ENCODE measurements at places on chromosomes 2 and 18.

DNA sequence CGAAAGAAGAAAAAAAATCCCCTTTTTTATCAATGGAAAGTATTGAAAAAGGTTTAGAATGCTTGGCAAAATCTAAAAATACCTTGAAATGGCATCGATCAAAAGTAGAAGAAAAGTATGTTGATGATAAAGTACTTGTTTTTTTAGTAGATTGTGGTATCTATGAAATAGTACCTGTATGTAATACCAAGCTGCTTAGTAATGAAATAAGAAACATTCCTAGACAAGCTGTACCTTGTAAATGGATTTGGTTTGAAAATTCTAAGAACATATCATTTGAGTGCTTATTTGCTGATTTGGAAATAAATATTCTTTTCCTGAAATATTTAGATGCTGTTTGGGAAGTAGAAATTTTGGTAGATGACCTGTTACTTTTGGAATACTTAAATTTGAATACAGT lies 18.4 kb downstream of the TDRD15 start:
- no peak for DNase-seq

DNA sequence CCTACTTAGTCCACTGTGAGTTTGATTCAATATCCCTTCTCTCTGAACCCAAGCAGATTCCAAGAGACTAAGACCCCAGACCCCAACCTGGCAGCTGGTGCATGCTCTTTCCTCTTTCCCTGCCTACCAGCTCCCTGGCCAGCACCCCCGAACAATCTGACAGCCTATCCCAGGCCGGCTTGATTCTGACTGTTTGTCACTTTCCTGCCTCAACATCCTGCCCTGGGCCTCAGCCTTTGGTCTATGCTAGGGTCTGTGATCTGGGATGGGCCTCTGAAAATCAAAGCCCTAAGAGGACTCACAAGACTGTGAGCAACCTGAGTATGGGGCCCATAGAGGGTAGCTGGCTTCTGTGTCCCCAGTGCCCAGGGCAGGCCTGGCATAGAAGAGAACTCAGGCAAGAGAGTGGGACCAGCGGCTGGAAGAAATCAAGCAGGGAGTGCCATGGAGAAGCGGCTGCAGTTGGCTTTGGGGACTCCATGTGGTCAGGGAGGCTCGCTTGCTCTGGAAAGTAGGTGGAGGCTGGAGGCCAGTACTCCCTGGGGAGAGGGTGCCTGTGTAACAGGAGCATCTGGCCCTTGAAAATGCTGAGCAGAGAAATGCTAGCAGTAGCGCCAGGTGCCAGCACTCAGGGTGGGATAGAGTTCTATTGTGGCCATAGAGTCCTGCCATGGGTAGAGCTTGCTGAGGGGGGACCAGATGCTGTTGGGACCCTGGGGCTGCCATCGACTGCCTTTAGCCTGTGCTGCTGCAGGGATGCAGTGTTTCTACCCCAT lies 343.9 kb downstream of the DYSF start:
- no peak for DNase-seq

- DNase-seq, result no peak
Observed at GRCh38 chr2:173117678-173118077, 42.0 kb downstream of the MAP3K20 start.

GRCh38 chr2:1553671-1554295 lies 140.5 kb downstream of the TPO start:
- DNase-seq, result no peak

- DNase-seq, result no peak
Observed at GRCh38 chr2:81542119-81542518, 1237.6 kb upstream of the LRRTM1 start.

- no peak for DNase-seq
Observed at GRCh38 chr2:85788603-85789002, 34.8 kb downstream of the ATOH8 start.

- no peak for DNase-seq
Observed at GRCh38 chr2:170712653-170713542, 2.2 kb upstream of the SP5 start.

DNA sequence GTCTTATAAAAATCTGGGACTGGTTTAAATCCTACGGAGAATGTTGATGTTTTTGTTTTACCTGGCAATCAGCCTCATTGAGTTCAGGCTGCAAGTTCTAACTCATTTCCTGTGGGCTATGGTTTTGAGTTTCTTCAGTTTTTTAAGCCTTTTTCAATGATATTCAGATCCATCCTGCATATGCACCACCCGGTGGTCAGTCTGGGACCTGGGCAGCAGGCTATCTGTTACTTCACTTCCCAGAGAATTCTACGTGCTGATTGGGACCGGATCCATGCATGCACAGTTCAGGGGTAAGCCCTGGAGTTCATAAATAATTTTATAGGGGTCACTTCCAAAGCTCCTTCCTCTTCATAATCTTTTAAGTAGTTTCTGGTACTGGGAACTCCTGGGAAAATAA lies 339.2 kb upstream of the HNRNPA3 start:
- DNase-seq, result no peak

DNA sequence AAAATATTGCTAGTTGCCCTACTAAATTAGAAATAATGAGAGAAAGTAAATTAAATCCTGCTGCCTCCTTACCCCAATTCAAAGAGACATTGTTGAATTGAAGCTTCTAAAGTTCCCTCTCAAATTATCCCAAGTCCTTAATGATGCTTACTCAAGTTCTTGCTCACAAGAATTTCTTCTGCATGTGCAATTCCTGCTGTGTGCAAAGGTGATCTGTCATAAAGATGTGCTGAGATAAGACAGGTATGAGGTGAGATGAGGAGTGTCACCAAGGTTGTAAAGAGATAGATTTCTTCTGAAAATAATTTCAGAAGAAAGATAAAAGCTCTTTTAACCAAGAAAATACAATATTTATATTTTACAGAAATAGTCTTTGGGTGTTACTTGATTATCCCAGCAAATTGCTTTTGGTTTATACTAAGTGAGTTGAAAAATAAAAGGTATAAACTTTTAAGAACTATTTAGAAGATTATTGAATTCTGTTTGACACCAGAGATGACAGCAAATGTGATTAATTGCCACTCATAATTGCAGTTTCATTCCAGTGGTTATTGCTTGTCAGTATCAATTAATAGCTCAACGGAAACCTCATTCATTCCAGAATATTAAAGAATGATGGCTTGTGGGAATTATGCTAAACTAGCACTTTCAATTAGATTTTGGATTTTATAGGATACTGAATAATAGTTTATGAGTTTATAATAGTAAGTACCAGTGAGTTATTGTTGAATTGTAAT lies 674.3 kb downstream of the STK39 start:
- no peak for DNase-seq

- no peak for DNase-seq
Observed at GRCh38 chr2:56297671-56298070, 113.9 kb downstream of the CCDC85A start.

DNA sequence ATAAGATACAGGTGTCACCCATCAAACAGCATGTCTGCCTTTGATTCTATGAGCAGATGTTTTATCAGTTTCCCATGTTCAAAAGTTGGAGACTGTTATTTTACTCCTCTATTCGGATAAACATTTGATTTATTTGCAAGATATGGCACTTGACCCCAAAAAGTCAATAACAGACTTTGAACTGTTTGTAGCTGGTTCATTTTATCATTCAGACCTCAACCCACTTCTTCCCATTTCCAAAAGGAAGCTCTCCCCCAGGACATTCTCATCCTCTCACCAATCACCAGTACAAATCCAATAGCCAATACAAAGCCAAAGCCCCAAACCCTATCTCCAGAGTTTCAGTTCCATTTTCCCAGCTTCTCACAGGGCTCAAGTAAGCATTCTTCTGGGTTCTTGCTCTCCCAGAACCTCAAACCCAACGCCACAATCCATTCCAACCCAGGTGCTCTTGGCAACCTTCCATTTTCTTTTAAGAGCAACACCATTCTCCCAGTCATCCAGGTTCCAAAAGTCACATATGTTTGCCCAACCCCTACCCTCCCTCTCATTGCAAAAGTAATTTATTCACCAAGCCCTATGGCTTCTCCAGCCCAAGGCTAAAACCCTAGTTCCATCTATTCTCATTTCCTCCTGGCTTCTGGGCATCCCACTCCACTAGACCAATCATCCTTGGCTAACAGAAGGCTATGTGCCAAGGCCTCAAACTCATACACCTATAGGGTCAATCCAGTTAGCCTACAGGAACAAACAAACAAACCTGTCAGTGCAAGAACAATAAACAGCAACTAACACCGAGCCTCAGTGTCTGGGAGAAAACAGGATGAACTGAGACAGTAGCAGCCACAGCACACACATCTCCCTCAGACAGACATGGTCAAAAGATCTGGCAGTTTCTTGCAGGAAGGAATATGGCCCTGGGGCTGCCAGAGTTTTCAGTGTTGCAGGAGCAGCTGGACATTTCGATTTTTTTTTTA lies 9.2 kb downstream of the ACVR1 start:
- no peak for DNase-seq

- DNase-seq, result no peak
Observed at GRCh38 chr2:48767330-48767729, 11.8 kb upstream of the LHCGR start.

DNA sequence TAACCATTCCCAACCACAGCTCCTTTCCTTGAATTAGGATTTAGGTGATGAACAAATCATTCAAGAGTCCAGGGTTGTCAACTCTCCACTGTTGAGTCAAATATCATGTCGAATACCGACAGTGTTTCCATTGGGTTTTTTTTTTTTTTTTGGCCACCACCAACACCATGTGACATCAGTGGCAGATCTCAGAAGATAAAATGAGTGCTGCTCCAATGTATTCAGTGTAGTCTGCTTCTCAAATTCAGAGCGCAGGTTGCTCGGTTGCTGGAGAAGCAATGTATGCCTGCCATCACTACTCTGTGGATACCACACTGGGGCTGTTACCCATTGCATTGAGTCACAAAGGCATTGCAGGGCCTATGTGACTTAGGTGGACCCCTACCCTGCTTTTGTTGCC lies 10.8 kb upstream of the ATL2 start:
- DNase-seq, result no peak

- no peak for DNase-seq
Observed at GRCh38 chr2:8658064-8658862, 23.6 kb upstream of the ID2 start.

GRCh38 chr2:237305579-237305978 lies 108.4 kb downstream of the COL6A3 start:
- DNase-seq, result no peak

DNA sequence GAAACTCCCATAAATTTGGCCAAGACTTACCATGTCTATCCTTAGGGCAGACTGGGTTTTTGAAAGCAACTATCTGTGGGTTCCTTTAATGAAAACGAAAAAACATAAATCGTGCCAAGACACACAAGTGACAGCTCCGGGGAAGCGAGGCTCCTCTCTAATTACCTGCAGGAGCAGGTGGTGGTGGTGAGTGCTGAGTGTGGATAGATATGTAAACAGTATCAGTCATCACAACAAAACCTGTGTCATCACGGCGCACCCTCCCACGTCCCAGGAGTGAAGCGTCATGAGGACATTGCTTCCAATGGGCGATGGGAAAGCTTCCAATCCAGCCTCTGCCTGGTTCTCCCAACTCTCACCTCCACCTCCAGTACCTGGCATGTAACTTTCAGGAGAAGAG lies 31.3 kb downstream of the ACKR3 start:
- no peak for DNase-seq

- DNase-seq, result no peak
Observed at GRCh38 chr2:105598829-105599698, 145.6 kb upstream of the NCK2 start.

- DNase-seq, result no peak
Observed at GRCh38 chr2:222688917-222689316, 17.5 kb downstream of the MOGAT1 start.

DNA sequence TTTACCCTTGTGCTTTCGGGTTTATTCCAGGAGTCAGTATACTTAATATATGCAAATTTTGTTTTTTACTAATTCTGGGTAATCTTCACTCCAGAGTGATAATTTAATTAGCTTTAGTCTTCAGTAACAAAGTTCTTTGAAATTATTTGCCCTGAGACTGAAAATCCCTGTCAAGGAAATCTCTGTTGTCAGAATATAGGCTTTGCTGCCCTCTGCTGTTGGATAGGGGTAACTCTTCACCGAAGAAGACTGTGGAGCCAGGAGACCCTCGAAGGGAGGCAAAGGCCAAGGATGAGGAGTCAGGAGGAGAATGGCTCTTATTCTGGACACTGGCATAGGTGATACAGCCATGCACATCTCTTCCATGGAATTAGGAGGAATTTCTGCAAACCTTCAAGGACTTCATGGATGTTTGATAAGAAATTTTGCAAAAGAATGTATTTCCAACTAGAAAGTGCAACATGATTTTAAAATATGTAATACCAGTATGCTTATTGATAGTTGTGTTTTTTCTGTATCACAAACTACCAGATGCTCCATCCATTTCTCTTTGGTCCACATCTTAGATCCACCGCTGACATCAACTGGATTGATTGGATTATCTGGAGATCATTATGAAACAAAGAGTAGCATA lies 182.3 kb downstream of the RDH14 start:
- no peak for DNase-seq

- DNase-seq, result no peak
Observed at GRCh38 chr18:79875531-79875919, 75.9 kb downstream of the SLC66A2 start.

DNA sequence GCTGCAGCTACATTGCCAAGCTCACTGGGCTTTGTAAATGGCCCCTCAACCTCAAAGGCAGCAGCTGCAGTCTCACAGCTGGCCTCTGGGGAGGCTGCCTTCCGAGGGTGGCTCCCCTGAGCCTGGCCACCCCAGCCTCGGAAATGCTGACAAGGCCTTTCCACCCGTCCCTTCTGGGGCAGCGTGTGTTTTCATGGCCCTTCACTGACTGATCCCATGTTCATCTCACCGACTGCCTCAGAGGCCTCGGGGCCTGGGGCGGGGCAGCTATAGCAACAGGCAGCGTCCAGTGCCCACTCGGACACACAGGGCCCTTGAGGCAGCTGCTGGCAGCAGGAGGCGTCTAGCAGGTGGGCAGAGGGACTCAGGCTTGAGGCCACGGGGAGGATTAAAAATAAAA lies 149.7 kb downstream of the GLI2 start:
- DNase-seq, result no peak

DNA sequence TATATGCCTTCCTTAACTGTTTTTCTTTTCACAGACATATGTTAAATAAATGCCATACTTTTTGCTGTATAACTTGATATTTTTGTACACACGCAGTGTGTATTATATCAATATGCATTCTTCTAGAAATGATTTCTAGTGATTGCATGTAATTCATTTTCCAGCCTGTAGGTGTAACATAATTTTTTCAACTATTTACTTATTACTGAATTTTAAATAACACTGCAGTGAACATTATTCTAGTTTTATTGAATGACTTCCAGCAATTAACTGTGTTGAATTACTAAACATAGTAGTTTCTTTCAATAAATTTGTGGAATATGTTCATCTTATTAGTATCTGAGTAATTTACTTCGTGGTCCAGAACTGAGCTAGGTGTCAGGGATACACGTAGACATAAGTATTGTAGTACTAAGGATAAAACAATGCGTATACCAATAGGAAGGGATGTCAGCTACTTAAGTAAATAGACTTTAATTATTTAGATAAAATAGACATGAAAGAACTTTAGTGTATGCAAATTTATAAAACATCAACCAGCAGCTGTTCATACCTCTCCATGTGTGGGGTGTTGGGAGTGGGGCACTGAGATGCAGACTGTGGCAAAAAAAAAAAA lies 28.0 kb downstream of the TANC1 start:
- DNase-seq, result no peak

Measured in omental fat pad (tissue), 4 donors.